ENCODE measurements at places on chromosomes 6 and 20.

GRCh38 chr20:50605136-50605535, 86.2 kb downstream of the RIPOR3 start:
- DNase-seq: no peak

GRCh38 chr20:63652192-63652980, 838 bp downstream of the STMN3 start:
- DNase-seq: no peak

DNA sequence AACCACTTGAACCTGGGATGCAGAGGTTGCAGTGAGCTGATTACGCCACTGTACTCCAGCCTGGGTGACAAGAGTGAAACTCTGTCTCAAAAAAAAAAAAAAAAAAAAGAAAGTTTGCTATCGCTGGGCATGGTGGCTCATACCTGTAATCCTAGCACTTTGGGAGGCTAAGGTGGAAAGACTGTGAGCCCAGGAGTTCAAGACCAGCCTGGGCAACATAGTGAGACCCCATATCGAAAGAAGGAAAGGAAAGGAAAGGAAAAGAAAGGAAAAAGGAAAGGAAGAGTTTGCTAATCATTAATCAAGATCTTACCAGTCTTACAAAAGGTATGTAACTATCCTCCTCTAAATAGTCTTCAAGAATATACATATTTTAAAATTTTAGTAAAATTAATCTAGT, 55.4 kb upstream of the SMIM29 start:
- no peak for DNase-seq

GRCh38 chr6:63418741-63419140, 99.0 kb upstream of the LGSN start:
- no peak for DNase-seq

DNA sequence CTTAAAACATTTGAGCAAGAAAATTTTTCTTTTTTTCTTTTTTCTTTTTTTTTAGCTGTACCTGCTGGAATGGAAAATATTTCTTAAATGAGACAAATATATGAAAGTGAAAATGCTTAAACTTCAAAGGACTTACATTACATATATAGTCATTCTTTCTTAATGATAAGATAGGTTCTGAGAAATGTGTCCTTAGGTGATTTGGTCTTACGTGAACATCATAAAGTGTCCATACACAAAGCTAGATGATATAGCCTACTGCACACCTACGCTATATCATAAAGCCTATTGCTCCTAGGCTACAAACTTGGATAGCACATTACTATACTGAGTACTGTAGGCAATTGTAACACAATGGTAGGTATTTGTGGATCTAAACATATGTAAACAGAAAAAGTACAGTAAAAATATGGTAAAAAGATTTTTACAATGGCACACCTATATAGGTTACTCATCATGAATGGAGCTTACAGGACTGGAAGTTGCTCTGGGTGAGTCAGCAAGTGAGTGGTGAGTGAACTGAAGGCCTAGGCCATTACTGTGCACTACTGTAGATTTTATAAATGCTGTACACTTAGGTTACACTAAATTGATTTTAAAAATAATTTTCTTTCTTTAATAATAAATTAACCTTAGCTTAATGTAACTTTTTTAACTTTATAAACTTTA, 54.6 kb downstream of the RPP21 start:
- DNase-seq: no peak

DNA sequence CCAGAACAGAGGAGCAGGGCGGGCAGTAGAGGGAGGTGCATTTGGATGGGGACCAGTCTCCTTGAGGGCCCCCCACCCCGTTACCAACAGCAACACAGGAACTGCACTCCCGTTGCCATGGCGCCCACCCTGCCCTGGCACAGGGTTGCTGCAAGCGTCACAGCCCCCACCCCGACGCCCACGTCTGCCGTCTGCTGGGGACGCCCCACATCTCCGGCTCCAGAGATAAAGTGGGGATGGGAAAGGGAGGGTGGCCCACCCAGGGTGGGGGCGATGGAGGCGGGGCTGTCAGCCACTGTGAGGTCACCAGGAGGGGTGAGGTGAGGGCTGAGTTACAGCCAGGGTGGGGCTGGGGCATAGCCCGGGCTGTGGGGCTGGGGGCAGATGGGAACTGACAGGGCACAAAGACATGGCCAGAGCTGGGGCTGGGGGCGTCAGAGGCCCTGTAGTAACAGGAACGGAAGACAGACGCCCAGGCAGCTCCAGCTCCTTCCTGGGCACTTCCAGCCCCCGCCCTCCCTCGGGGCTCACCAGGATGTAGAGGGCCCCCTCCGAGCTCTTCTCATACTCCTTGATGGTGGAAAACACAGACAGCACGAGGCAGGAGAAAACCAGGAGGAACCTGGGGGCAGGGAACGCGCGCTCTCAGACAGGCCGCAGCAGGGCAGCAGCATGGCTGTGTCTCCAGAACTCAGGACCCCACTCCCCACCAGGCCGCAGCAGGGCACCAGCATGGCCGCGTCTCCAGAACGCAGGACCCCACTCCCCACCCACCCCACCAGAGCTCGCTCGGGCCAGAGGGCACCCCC, 26.0 kb downstream of the KCNQ2 start:
- DNase-seq: no peak

DNA sequence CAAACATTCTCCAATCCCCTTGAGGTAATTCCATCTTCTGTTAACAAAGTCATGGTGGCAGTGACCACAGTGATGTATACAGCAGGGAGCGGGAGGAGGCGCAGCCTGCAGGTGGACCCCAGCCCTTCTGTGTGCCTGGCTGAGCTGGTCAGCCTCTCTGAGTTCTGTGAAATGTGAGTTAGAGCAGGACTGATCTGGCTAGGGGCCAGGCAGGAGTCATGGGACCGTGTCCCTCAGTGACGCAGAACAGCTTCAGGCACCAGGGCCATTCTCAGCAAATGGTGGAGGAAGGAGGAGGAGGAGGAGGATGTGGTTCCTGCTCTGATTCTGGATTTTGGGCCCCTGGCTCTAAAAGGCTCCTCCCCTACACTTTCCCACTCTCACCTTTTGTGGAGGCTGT, 6.9 kb downstream of the PHACTR3 start:
- DNase-seq: no peak

DNA sequence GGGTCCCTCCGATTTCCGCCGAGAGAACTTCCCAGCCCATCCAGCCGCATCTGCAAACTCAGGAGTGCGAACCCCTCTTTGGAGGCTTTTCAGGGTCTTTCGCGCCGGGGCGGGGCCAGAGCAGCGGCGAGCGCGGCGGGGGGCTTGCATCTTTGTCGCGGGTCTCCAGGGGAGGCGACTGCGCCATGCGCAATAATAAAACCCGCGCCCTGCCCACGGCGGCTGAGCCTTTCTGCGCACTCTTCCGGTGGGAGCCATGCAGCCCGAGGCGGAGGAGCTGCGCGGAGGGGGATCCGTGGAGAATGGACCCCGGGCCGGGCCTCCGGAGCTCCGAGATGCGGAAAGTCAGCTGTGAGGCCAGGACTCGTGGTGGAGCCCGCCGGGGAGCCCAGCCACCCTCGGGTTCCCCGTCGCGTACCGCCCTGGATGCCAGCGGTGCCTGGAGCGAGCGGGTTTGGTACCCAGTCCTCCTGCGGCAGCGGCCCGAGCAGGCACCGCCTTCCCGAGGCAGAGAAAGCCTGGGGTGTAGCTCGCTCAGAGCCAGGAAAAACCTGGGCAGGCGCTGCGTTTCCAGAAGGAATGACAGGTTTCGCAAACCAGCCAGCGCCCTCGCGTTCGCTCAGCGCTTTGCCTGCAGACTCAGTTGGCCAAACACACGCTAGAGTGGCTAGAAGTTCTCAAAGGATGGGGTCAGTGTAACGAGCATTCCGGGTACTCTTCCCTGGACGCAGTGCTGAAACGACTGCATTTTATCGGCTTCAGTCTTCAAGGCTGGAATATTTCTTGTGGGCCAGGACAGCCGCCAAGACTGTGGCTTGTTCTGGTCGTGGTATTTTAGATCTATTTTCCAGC, 1.2 kb downstream of the AKAP12 start:
- peak; percentile 46 for DNase-seq

DNA sequence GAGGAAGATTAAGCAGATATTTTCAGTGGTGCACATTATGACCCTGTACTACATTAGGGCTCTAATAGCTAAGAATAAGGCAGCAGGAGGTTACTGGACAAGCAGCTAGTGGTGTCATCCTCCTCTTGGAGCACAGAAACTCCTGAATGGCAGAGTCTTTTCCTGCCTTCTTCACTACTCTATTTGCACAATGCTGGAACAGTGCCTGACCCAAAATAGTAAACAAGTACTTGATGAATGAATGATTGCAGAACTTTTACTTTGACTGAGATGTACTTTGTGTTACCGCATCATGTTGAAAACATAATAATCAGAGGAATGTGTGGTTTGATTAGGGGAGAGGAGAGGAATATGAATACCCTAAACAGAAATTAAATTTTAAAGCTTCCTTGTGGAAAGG, 30.0 kb upstream of the UST start:
- no peak for DNase-seq

GRCh38 chr6:122198922-122199321, 200.5 kb upstream of the HSF2 start:
- DNase-seq: no peak

GRCh38 chr6:14339711-14340584, 222.4 kb downstream of the CD83 start:
- no peak for DNase-seq

DNA sequence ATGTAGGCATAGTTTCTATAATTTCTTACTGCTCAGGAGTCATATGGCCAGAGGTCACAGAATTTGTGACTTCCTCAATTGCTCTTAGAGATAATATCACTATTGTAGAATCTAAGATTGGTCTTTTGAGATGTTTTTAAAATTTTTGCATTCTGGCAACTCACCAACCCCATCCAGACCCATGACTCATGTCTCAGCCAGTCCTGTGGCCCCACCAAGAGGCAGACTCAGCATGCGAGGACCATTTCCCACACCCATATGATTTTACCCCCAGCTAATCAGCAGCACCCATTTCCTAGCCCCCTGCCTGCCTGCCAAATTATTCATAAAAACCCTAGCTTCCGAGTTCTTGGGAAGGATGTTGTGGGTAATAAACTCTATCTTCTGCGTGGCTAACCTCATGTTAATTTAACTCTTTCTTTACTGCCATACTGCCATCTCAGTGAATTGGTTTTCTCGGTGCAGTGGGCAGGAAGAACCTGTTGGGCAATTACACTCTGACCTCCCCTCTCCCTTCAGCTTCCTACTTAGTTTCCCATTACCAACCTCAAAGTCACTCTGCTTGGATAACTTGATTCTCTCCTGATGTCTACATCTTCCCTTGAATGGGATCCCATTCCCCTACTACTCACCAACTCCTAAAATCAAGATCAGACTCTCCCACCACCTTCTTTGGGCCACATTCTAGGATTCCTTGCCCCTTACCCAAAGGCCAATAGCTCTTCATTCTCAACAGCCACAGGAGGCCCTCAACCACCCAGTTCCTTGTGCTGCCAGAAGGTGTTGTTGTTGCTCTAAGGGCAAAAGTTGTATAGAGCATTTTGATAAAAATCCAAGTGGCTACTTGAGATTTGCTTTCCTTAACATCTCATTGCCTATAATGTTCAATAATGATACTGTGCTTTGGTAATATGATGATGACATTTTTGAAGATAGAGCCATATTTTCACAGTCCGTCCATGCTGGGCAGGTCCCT, 16.2 kb upstream of the IYD start:
- DNase-seq: peak; percentile 19

- no peak for DNase-seq
These were observed 12.0 kb upstream of the GMDS start for GRCh38 chr6:2257363-2257762.
